ENCODE measurements at places on chromosomes 5 and 9. TPM values are rescaled to one million over a fixed set of nuclear protein-coding genes. Genes with fewer than 3 reads are reported as not detected.

DNA sequence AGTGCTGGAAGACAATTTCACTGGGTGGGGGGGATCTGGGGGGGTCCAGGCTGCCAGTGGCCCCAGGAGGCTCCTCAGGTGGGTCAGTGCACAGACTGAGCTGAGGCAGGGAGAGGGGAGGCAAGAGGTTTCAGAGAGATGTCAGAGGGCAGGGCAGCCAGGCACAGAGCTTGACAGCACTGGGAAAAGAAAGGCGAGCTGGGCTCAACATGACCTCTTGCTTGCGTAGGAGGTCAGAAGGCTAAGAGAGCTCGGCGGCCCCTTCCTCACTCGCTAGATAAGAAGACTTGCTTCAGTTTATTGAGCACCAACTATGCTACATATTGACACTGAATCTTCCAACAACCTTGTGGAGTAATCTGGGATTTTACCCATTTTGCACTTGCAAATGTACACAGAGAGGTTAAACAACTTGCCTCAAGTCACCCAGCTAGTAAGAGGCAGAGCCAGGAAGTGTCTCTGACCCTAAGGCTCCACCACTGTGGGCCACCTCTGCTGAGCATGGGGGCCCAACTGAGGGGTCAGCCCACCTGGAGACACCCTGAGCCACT is 3.5 kb downstream of the PDLIM7 start:
- H3K4me3 ChIP-seq = no peak overlapping the region
- DNase-seq = no peak
- H3K27me3 ChIP-seq = peaks cover 4% of the 10 kb centered on the region
- H3K27ac ChIP-seq = peak overlapping the region; percentile 93
- H3K36me3 ChIP-seq = peaks cover 37% of the 10 kb centered on the region

The EPB41L4A gene
- total RNA-seq = 11.1 TPM

DNA sequence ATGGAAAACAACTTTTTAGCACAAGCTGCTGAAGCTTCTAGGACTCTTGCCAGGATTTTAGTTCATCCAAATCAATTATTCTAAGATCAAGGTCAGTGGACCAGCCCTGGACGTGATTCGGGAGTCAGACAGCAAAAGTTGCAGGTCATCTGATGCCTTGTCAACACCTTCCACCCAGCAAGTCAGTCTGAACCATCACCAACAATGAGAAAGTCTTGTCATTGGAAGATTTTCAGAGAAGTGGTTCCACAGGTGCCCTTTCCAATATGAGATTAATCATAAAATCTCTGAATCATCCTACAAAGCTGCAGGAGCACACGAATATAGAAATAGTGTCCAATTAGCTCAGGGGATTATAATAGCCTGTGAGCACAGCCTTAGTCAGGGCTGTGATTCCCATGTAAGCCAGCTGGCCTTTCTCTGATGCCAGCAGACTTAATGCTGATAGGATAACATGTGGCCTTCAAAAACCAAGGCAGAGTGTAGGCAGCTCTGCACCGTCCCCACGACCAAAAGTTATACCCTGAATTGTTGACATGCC is 445.0 kb upstream of the TRPC7 start:
- H3K27me3 ChIP-seq = no peaks in the 10 kb centered on the region
- H3K4me3 ChIP-seq = no peak overlapping the region
- H3K36me3 ChIP-seq = no peaks in the 10 kb centered on the region
- no peaks in the 10 kb centered on the region for H3K4me1 ChIP-seq
- no peak for DNase-seq

DNA sequence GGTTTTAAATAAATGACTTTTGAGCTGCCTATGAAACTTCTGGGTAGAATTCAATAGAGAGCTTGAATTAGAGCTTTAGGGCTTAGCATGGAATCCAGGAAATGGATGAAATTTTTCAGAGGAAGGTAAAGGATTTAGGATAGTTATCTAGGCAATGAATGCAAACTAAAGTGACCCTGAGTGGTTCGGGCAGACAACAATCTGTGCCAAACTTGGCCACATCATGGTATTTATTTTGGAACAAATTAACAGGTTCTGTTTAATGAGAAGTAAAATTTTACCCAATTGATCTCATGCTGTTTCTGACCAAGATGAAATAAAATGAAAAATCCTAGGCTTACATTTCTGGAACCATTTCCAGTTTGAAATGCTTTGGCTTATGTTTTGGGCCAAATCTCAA is 934.4 kb downstream of the MAT2B start:
- no peak overlapping the region for H3K4me3 ChIP-seq
- no peaks in the 10 kb centered on the region for H3K4me1 ChIP-seq
- no peaks in the 10 kb centered on the region for H3K36me3 ChIP-seq
- no peaks in the 10 kb centered on the region for H3K27me3 ChIP-seq

- no peak overlapping the region for H3K27ac ChIP-seq
- no peak for DNase-seq
- no peak overlapping the region for H3K4me3 ChIP-seq
These were observed 56.0 kb upstream of the FCN2 start for GRCh38 chr9:134824583-134824982.

DNA sequence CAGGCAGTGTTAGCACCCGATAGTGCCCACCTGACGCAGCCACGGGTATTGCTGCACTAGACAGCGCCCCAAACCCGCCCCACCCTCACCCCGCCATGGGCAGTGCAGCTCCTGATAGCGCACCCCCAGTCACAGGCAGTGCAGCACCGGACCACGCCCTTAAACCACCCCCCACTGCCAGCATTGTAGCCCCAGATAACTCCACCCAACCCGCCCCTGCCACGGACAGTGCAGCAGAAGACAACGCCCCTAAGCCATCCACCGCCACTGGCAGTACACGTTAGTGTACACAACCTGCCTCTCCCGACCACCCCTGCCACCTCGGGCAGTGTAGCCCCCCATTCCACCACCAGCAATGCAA is 825 bp upstream of the PCAT7 start:
- no peaks in the 10 kb centered on the region for H3K4me1 ChIP-seq
- H3K27ac ChIP-seq = no peak overlapping the region
- H3K36me3 ChIP-seq = no peaks in the 10 kb centered on the region
- H3K27me3 ChIP-seq = no peaks in the 10 kb centered on the region
- no peak for DNase-seq

DNA sequence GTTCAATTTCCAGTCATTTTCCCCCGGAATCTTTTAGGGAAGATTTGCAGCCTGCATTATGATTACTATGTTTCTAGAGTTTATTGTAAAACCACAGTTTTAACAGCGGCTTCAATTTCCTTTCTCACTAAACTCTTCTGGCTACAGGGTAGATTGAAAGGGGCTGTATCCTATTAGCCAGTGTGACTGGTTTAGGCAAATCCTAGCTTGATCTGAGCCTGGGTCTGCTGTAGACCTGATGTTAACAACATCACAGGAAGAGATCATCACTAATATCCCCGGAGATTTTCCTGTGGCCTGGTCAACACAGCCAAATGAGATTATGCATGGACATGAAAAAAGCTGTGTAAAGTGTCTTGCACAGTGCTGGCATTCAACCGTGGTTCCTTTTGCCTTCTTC is 33.4 kb downstream of the STOM start:
- no peak for DNase-seq
- peaks cover 37% of the 10 kb centered on the region for H3K36me3 ChIP-seq
- no peaks in the 10 kb centered on the region for H3K27me3 ChIP-seq

DNA sequence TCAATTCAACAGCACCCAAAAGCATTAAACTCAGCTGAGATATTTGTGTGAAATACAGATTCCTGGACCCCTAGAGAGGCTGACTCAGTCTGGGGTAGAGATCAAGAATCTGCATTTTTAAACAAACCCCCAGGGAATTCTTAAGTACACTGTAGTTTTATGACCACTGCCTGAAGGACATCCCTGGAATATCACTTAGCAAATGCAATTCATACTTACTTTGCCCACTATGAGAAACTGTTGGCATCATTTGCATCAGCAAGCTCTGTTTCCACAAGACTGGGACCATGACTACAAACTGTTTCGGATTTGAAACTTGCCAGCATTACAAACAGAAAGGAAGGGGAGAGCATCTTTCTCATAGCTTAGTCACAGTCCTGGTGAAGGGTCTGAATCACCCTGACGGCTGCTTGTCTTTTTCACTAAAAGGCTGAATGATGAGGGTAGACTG is 63.7 kb downstream of the MLLT3 start:
- no peaks in the 10 kb centered on the region for H3K36me3 ChIP-seq
- H3K4me1 ChIP-seq = peaks cover 18% of the 10 kb centered on the region
- H3K27me3 ChIP-seq = no peaks in the 10 kb centered on the region
- no peak overlapping the region for H3K27ac ChIP-seq

The SPEF2 gene
- 7.4 TPM for total RNA-seq

The PAPPA gene
- 0.77 TPM for total RNA-seq

The C9 gene
- not detected for total RNA-seq

The SPATA31C1 gene
- total RNA-seq = not detected

The POLR1E gene
- total RNA-seq = 14.4 TPM

DNA sequence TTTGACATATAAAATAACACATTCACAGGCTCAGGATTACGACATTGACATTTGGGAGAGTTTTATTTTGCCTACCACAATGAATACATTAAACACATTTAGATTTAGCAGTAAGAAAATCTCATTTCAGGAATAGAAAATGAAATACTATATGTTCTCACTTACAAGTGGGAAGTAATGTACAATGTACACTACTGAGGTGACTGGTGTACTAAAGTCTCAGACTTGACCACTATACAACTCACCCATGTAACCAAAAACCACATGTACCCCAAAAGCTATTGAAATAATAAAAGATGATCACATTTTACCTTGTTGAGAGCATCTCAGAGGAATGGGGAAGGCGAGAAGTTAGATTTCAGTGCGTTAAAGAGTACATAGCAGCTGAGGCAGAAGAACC is 1202.4 kb upstream of the SEMA6A start:
- H3K27ac ChIP-seq = no peak overlapping the region
- H3K4me3 ChIP-seq = no peak overlapping the region
- H3K27me3 ChIP-seq = no peaks in the 10 kb centered on the region
- no peaks in the 10 kb centered on the region for H3K36me3 ChIP-seq
- no peaks in the 10 kb centered on the region for H3K4me1 ChIP-seq
- no peak for DNase-seq

- no peaks in the 10 kb centered on the region for H3K4me1 ChIP-seq
- H3K4me3 ChIP-seq = no peak overlapping the region
- H3K36me3 ChIP-seq = peaks cover 44% of the 10 kb centered on the region
- no peak overlapping the region for H3K27ac ChIP-seq
These were observed 38.3 kb upstream of the FCN2 start for GRCh38 chr9:134842321-134842720.

The TUSC1 gene
- 9.1 TPM for total RNA-seq

The KDM4C gene
- total RNA-seq = 83.0 TPM

The NDUFS4 gene
- total RNA-seq = 48.2 TPM

DNA sequence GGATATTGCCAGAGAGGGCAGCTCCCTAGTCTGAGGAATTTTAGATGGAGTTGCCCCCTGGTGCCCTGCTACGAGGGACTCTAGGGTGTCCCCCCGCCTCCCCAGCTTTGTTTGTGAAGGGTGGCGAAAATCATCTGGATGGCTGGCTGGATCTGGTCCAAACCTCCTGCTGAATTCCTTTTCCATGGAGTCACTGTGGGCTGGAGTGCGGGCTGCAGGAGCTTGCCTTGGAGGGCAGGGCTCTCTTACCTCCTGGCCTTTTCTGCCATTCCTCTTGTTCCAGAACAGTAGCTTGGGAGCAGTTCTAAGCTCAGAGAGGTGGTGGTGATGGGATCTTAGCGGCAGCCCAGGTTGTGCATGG is 2.1 kb downstream of the SYNPO start:
- no peaks in the 10 kb centered on the region for H3K27me3 ChIP-seq
- H3K27ac ChIP-seq = peak overlapping the region; percentile 89
- peak; percentile 46 for DNase-seq
- H3K4me3 ChIP-seq = peak overlapping the region; percentile 30

The SUSD3 gene
- 30.8 TPM for total RNA-seq

- H3K4me1 ChIP-seq = peaks cover 15% of the 10 kb centered on the region
- H3K4me3 ChIP-seq = no peak overlapping the region
- no peaks in the 10 kb centered on the region for H3K36me3 ChIP-seq
- DNase-seq = no peak
- H3K27me3 ChIP-seq = no peaks in the 10 kb centered on the region
These were observed 128.4 kb downstream of the SNX18 start for GRCh38 chr5:54645882-54646355.

- H3K4me1 ChIP-seq = no peaks in the 10 kb centered on the region
- DNase-seq = no peak
- no peaks in the 10 kb centered on the region for H3K27me3 ChIP-seq
- no peak overlapping the region for H3K4me3 ChIP-seq
These were observed 255.3 kb upstream of the GRIN3A start for GRCh38 chr9:101993771-101994170.

The CORO2A gene
- 7.5 TPM for total RNA-seq

The CSF1R gene
- total RNA-seq = 395 TPM

The IL9 gene
- total RNA-seq = not detected

DNA sequence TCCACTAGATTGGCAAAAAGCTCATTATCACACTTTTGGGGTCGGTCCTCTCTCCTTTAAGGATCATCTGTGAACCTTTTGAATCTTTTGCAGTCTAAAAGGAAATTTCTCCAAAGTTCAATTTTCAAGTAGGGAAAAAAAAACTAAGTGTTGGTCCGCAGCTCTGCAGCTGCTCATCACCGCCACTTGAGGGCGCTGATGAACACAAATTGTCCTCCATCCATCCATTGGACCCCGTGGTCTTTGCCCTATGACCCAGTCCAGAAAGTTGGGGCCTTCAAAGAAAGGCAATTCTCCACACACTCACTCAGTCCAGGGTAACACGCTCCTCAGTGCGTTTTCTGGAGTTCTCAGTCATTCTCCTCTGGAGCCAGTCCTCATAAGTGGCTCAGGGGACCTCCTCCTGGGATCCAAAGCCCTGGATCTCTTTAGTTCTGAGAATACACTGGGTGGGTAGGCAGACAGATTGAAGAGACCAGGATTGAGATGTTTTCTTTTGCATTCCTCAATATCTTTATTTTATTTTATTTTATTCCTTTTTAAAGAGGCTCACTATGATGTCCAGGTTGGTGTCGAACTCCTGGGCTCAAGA is 63.6 kb upstream of the SLC28A3 start:
- H3K27me3 ChIP-seq = no peaks in the 10 kb centered on the region
- H3K4me1 ChIP-seq = no peaks in the 10 kb centered on the region
- no peak for DNase-seq
- H3K36me3 ChIP-seq = no peaks in the 10 kb centered on the region
- H3K27ac ChIP-seq = no peak overlapping the region

DNA sequence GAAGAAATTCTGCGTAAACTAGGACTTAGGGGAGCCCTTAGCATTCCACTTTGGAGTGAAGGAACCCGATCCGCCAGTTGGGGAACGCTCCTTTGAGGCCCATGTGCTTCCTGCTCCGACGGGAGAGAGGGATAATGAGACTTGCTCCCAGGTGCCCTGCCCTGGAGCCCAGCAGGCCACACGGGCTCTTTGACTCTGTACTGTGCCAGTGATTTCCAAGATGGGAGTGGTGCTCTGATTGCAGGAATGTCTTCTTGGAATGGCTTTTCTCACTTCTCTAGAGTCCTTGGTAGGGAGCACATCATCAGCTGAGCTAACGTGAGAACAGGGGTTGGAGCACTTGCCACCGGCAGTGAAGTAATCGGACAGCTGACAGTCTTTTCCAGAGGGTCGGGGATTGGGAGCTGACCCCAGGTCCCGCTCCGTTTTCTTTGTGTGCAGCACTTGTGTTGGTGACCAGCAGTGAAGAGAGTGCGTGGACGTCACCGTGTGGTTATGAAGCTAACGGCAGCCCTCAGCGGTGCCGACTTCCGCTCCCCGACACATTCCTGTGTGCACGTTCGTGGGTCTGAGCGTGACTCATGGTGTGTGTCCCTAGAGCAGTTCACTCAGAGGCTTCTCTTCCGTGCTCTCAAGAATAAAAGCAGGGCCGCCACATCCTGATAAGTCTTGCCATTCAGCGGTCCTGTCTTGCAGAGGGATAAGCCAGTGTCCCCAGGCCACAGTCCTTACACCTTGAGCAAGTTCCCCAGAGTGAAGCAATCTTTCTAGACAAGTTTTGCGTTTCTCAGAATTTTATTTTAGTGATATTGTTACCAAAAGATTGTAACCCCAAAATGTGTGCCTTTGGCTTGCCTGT is 25.6 kb downstream of the ABL1 start:
- H3K27ac ChIP-seq = no peak overlapping the region
- H3K4me1 ChIP-seq = peaks cover 7% of the 10 kb centered on the region
- H3K36me3 ChIP-seq = peaks cover 76% of the 10 kb centered on the region
- no peaks in the 10 kb centered on the region for H3K27me3 ChIP-seq
- no peak overlapping the region for H3K4me3 ChIP-seq
- DNase-seq = peak; percentile 80

All from spleen (tissue), 13 donors.